ENCODE measurements at places on chromosomes 6 and 20.
A peak's percentile ranks its signal among the peaks of the same experiment; 100 is the strongest.

DNA sequence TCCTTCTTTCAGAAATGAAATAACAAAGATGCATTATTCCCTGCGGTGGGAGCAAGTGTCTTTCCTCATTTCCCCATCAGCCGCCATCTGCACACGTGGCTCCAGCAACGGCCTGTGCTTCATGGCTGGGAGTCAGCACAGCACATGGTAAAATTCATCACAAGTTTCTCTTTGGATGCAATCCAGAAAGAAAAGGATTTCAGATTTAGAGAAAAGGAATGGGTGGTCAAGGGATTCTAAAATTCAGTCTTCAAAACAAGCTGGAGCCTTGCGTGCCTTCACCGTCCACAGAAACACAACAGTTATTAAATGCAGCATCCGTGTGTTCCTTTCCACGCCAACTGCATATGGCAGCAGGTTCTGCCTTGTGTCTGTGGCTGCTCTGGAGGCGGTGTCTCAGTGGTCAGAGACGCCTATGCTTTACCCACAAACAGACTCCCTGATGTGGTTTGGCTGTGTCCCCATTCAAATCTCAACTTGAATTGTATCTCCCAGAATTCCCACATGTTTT lies 107.6 kb downstream of the THBS2 start:
- no peak for DNase-seq

DNA sequence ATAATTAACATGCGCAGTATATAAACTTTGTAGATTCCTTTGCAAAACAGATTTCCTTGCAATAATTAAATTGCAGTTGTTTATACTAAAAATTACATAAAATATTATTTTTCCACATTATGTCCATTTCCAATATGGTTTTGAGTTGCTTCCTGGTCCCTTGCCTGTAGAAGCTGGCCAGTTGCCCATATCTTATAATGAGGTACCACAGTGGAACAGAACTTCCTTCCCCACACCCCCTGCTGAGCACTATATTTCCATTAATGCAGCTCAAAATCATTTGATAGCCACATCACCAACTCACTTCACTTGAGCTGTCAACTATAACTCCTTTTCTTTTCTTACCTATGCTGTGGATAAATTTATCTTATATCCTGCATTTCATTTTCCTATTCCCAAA lies 194.6 kb downstream of the DST start:
- no peak for DNase-seq

- DNase-seq: no peak
Measured at GRCh38 chr6:170096803-170097504, 193.9 kb downstream of the DLL1 start.

DNA sequence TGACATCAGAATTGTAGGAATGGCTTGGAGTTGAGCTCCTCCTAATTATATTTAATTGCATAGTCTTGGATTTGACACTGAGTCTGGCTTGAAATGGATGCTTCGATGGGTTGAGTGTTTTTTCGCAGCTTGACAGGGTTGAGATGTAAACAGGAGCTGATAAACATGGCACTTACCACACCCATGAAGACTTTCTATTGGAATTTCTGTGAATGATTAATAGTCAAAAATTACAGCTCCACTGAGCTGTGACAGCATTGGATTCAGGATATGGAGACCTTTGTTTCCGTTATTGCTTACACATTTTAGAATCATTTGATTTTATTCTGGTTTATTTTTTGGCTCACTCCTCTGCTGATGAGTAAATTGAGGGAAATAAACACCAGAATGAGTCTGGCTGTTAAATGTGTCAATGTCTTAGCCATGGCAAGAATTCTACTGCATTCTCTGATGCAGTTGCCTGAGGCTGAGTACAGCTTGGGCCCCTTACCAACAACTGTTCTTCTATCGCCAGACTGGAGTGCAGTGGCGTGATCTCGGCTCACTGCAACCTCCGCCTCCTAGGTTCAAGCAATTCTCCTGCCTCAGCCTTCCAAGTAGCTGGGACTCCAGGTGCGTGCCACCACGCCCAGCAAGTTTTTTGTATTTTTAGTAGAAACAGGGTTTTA lies 128.1 kb upstream of the DOK5 start:
- DNase-seq: no peak

GRCh38 chr6:47165918-47166317 lies 123.8 kb upstream of the ADGRF1 start:
- DNase-seq: no peak

GRCh38 chr6:98838032-98838431 lies 3.7 kb downstream of the POU3F2 start:
- no peak for DNase-seq

GRCh38 chr6:43683708-43684455 lies 3.7 kb downstream of the MRPS18A start:
- no peak for DNase-seq

GRCh38 chr20:19376451-19377229 lies 164.2 kb downstream of the SLC24A3 start:
- DNase-seq: no peak

DNA sequence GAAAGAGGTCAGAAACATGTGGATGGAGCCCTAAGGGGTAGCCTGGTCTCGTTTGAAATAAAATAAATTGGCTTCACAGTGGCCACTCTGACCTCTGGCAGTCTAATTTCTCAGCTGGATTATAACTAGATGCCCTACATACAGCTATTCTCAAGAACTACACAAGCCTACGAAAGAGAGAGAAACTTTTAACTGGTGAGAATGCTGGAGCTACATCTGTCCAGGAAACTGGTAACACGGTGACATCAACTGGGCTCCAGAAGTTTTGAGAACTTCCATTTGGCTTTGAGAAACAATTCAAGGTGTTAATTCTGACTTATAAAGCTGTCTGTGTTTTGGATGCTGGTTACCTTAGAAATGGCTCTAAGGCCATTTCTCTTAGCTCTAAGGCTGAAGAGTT lies 187.3 kb upstream of the TENT5A start:
- no peak for DNase-seq

DNA sequence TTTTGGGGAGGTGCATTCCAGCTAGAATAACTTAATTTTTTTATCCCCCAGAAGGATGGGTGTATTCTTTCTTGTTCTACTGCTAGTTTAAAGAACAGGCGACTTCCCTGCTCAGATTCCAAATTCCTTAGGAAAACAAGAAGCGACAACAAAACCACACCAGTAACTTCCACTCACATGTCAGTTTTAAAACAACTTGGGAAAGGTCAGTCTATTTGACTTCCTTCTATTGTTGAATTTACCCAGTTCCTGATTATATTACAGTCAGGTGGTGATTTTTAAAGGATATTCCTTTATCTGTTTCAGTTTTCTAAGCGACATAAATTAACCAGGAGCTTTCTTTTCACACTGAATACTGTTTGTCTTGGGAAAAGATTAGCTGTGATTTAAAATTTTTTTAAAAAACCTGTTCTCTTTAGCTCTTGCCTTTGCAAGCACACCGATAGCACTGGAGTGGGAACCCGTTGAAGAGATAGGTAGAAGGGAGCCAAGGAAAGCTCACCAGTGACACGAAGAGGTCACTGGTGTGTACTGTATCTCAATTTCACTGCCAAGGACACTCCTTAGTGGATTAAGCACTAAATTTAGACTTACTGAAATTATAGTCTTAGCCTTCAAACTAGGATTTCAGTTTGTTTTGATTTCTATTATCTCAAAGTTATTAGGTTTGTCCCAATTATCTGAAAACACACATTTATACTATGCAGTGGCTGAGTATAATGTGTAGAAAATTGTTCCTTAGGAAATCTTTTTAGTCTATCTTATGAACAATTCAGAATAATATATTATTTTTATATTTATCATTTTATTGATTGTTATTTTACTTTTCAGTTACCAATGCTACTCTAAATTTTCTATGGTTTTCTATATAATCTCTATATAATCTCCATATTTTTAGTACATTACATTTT lies 22.3 kb downstream of the MARCKS start:
- peak; percentile 89 for DNase-seq

- DNase-seq: peak; percentile 8
Measured at GRCh38 chr6:24330137-24330732, 27.6 kb downstream of the DCDC2 start.

GRCh38 chr20:59661621-59662020 lies 57.3 kb downstream of the PHACTR3 start:
- DNase-seq: no peak

DNA sequence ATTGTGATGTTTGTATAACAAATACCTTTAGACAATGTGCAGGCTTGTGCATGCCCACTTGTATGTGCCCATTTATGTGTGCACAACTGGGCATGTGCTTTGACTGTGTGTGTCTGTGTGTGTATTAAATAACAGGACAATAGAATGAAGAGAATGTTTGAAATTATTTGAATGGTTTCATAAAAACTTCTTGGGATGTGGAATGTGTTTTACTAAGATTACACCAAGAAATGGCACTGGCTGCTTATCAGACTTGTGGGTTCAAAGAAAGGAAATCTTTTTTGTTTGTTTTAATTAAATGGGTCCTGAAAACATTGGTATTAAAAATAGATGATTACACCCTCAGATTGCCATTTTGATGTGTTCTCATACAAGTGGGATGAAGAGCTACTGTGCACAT lies 191.6 kb upstream of the CCN2 start:
- DNase-seq: no peak

DNA sequence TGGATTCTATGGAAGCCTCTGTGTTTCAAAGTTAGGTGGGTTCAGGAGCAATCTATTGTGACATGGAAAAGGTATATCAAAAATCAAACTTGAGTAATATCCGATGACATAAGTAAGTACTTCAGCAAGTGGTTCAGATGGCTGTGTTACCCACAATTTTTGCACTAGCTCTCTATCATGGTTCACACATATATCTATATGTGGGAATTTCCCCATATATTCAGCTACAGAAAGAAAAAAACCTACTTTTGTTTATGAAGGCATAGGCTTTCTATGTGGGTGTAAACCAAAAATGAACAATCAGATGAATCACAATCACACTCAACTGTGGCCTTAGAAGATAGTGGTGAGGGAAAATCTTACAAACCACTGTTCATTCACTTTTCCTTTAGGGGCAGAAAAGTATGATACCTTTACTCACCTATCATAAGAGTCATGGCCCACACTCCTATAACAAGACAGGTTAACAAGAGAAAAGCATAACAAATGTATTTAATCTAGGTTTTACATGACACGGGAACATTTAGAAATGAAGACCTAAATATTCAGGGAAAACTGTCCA lies 449.6 kb upstream of the HTR1E start:
- DNase-seq: no peak

GRCh38 chr6:125301435-125302391 lies at the start of gene HDDC2:
Gene HDDC2, minus strand, starts transcription at chr6:125301967. Its CDS starts 35 bp downstream, at chr6:125301932.
- peak; percentile 87 for DNase-seq

- peak; percentile 45 for DNase-seq
Measured at GRCh38 chr6:41021832-41022231, 17.2 kb downstream of the UNC5CL start.

- no peak for DNase-seq
Measured at GRCh38 chr20:63843778-63844177, 12.7 kb upstream of the ZBTB46 start.

GRCh38 chr6:111709615-111710398 lies 104.1 kb upstream of the TRAF3IP2 start:
- DNase-seq: peak; percentile 74

DNA sequence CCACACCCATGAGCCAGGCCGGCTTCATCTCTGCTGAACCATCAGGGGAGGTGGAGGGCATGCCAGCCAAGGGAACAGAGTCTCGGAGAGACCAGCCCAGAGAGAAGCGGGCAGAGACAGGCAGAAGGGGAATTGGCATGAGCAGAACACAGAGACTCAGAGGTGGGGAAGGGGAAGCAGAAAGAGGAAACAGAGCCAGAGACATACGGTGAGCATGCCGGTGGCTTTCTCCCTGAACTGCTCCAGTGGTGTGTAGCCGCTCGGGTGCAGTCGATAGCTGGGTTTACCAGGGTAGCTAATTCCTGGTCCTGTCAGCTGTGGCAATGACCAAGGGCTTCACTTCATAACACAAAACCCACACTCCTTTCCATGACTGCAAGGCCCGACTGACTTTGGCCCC lies 83.6 kb upstream of the CCDC167 start:
- no peak for DNase-seq

- no peak for DNase-seq
Measured at GRCh38 chr6:12174878-12175277, 115.3 kb upstream of the EDN1 start.

DNA sequence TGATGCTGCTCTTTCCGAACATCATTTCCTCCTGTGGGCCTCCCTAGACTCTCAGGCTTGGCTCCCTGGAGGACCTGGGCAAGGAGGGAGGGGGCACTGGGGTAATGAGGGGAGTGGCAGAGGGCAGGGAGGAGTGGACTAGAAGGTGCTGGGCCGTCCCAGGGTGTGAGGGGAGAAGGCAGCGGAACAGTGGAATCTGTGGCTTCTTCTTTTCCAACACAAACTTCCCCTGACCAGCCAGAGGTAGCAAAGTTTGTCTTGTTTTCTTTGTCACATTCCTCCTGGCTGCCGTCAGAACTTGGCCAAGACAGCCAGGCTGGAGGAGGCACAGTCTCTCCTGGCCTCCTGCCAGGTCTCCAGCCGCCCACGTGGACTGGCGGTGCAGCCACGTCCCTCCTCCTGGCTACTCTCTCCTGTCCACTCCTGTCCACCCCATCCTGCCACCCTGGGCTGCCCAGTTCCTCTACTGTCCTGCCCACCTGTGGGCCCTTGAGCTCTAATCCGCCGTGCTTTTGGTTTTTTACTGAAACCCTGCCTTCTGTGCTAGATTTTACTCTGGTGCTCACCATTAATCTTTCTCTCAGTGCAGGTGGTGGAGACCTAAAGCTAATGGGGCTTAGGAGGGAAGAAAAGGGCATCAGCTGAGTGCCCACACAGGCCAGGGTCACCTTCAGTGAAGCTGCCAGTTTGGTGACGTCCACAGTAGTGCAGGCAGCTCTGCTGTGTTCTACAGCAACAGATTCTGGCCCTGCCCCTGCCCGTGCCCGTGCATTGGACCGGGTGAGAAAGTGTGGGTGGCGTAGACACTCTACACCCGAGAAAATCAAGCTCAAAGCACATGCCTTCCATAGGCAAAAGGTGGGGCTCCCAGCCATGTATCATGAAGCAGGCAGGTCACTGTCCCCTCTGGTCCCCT lies 2.8 kb upstream of the CDSN start:
- DNase-seq: peak; percentile 47
